ENCODE measurements at places on chromosomes 1 and 21.

GRCh38 chr1:63807046-63807445, 33.2 kb downstream of the ROR1 start:
- DNase-seq, result no peak

GRCh38 chr1:21774835-21775549, 8.0 kb downstream of the USP48 start:
- DNase-seq, result no peak

DNA sequence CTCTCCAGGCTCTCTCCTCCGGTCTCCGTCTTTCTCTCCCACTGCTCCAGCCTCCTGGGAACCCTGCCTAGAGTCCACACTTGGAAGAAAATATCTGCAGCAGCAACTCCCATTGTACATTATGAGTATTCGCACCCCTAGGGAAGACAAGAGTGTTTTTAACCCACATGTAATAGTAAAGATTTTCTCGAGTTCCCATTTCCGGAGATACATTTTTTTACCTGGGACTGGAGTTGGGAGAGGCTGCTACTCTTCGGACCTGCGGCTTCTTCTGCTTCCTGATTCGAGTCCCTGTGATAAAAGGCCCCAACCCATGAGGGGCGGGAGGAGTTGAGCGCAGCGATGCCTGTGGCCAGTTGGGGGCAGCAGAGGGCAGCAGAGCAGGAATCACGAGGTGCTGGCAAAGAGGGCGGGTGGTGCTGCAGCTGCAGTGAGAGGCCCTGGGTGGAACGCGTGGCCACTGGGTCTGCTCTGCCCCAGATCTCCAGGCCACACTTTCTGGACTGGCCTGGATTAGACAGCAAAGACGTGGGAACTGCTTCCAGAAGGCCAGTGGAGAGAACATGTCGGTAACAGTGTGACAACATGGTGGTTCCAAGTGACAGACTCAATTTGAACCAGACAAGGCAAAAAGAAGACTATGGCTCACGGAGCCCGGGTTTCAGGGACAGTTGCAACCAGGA, 221.0 kb upstream of the CSF3R start:
- peak; percentile 47 for DNase-seq

DNA sequence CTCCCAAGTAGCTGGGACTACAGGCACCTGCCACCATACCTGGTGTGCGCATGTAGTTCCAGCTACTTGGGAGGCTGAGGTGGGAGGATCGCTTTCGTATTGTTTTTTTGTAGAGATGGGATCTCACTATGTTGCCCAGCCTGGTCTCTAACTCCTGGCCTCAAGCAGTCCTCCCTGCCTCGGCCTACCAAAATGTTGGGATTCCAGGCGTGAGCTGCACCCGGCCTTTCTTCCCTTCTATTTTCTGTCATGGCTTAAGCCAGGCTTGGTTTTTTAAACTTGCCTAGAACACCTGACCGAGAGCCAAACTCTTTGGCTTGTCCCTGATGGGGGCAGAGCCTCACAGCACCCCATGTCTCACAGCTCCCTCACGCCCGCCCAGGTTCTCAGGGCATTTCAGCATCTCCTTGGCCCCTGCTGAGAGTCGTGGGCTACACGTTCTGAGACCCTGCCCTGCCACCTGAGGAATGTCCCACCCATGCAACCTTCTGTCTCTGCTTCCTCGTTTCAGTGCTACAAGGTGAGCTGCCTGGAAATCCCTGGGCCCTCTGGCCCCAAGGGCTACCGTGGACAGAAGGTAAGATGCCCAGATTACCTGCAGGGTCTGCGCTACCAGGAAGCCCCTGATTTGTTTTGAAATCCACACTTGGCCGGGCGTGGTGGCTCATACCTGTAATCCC, 15.7 kb downstream of the COL6A2 start:
- DNase-seq, result no peak

- DNase-seq, result no peak
Observed at GRCh38 chr1:220791956-220792355, 5.2 kb downstream of the MTARC1 start.

DNA sequence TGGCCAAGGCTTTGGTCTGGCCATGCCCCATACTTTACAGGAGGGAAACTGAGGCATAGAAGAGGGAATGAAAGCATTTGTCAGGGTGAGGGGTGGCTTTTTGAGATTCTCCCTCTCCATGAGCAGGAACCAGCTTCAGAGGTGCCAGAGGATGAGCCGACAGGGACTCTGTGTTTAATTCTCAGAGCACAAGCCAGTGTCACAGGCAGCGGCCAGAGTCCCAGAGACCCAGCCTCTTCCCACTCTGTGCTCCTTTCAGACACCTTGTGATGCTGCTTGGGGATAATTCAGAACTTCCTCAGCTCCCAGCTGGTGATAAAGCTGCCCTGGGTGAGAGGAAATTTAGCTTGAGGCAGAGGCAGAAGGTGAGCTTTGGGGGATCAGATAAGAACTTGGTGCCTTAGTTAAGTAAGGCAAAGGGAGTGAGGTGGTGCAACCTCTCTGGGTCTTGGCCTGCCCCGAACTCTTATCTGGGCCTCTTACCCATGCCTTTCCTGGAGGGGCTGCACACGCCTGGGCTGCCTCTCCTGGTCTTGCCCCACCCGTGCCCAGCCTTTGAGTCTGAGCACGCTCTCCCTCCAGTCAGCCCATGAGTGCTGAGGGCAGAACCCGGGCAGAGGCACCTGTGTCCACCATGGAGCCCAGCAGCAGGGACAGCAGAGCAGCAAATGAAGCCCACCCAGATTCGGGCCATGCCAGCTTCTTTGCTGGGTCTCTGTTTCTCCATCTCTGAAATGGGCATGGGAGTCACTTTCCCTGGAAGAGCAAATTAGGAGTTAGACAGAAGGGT, 175.6 kb upstream of the C1orf174 start:
- no peak for DNase-seq

DNA sequence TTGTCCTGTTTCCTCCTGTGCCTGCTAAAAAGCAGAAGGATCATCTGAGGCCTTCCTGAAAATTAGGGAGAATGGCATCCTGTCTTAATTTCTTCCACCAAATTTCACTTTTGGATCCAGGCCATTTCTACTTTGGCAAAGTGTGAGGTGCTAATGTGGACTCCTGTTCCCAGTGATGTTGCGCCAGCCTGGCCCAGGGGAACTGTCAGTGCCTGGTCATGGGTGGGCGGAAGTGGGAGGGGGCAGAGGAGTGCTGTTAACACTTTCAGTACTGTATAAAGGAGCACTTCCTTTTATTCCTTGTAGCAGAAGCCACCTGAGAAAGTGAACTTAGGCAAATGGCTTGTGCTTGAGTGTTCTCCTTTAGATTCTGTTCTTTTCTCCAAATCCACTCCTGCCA, 19.9 kb downstream of the ELAPOR1 start:
- DNase-seq, result peak; percentile 6

DNA sequence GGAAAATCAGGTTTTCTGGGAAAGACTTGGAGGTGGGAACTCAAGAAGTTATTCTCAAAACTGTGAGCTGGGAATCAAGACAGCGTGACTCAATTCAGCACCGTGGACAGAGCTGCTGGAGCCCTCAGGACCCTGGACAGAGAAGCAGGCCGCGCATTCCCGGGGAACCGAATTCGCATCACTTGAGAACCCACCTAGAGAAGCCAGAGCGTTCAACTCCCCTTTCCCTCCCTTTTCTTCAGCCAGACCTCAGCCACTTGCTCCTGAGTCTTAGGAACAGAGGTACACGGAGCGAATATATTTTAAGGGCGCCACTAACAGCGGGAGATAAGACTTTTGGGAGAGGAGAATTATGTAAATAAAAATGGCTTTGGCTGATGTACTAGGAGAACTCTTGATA, 2.0 kb upstream of the LIN28A start:
- DNase-seq, result peak; percentile 80

GRCh38 chr1:174682419-174683008, 234.8 kb downstream of the GPR52 start:
- no peak for DNase-seq

DNA sequence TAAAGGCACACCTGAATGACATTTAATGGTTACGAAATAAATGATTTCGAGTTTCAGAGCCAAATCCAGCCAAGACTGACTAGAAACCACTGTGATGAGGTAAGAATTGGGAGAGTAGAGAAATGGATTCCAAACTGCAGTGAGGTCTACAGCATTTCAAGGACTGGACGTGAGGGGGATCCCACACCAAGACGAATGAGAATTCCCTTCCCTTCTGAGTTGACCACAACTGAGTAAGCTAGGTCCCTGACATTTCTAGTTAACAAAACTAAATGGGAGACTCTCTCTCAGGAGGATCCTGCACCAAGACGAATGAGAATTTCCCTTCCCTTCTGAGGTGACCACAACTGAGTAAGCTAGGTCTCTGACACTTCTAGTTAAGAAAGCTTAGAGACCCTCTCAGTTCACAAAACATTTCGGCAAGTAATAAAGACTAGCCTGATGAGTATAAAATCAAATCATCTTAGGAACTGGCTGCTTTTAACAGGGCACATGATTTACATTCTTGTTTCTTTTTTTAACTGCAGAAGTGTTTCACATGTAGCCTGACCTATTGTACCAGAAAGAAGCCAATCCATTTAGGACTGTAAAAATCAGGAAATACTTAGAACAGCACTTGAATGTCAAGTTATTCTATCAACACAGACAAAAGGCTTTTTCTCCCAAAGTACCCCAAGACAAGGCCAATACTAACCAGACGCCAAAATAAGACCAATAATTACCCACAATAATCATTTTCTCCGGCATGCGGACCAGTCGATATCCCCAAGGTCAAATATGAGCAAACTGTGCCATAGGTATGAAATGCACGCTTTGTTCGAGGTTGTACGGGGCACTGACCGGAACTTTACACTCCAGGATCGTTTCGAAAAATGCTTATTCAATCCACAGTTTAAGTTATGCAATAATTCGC, 1.4 kb upstream of the SPATA1 start:
- no peak for DNase-seq

DNA sequence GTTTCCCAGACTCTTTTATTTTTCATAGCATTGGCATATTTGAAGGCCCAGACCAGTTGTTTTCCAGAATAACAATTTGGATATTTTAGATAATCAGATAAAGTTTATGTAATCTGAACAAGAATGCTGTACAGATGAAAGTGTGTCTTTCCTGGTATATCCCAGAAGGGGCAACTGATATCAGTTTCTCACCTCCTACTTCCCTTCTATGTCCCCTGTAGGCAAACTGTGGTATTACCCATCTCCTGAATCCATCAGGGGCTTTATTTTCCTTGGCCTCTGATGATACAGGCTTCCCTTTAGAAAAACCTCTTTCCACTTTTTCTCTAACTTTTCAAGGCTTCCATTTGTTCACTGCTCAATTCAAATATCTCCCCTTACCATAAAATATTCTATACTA, 87.5 kb upstream of the RGS1 start:
- DNase-seq, result no peak

DNA sequence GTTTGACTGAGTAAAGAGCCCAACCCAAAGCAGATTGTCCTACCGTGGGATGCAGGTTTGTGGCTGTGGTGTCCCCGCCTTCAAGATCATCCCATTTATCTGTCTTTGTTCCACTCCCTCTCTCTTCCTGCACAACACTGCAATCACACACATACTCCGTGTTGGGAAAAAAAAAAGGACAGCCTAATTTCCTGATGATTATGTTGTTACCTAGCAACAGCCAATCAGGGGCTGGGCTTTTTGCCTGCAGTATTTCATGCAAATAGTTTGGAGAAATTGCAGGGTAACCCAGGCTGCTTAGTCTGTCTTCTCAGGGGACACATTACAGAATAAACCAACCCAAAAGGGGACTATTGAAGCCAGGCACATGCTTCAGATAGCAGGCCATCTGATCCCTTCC, 38.3 kb downstream of the PHC2 start:
- no peak for DNase-seq

DNA sequence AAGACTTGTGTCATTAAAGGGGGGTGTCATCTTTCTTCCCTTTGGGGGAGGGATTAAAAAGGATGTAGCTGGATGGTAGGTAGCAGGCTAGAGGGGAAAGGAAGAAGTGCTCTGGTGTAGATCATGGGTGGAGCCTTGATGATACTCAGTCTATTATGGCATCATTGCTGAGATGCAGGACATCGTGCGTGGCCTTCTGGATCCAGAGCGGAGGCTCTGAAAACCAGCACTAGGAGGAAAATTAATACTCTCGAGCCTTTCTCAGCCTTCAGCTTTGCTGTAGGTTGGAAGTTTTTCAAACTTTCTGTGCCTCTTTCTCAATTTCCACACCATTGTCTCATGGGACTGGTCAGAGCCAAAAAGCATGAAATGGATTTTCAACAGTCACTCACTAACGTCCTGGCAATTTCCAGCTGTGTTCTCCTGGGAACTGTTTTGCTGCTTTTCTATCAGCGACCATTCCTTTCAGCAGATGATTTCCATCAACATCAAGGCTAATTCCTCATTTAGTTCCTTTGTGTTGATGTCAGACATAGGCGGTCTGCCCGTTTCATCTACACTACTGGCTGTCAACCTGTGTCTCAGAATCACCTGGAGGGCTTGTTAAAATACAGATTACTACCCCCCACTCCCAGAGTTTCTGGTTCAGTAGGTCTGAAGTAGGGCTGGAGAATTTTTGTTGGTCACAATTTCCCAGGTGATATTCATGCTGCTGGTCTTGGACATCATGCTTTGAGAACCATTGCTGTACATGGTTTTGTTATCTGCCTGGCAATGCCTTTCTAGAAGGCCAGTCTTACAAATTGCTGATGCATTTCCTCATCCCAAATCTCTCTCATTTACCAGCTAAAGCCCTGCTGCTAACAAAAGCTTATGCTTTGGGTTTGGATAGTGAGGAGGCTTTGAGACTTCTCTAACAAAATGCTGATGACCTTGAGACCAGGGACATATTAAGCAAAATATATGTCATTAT, 7.7 kb downstream of the CACNA1E start:
- DNase-seq, result no peak

DNA sequence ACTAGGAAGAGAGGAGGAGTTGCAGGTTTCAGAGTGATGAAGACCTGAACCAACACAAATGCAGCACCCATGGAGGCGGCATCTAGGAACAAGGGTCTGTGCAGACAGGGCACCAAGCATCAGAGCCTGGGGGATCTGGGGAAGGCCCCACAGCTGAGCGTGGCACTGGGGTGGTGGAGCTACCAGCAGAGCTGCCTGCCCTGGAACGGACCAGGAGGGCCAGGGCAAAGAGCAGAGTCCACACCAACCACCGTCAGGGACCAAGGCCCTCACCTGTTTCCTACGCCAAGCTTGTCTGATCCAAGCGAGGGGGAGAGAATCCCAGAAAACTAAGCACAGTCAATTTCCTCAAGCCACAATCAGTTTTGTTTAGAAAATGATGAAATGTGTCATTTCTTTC, 79.0 kb upstream of the SYT6 start:
- no peak for DNase-seq

DNA sequence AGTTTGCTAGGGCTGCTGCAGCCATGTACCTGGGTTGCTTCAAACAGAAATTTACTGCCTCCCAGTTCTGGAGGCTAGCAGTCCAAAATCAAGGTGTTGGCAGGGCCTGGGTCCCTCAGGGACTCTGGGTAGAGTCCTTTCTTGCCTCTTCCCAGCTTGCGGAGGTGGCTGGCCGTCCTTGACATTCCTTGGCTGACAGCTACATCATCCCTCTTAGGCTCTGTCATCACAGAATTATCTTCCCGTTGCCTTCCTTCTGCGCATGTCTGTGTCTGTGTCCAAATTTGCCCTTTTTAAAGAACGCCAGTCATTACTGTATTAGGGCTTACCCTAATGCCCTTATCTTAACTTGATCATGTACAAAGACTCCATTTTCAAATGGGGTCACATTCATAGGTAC, 37.6 kb upstream of the PGBD5 start:
- DNase-seq, result no peak

All from CD4-positive, alpha-beta T cell treated with Interleukin-6 for 4 hours (primary cell).